Activated naive CD8-positive, alpha-beta T cell treated with anti-CD3 and anti-CD28 coated beads, Interleukin-2, amount 10 ng/mL, durations not matched to agents 7 days and 5 days (primary cell): ENCODE measurements at places on chromosomes 5 and 9. TPM values are rescaled to one million over a fixed set of nuclear protein-coding genes. Genes with fewer than 3 reads are reported as not detected.
A peak's percentile ranks its signal among the peaks of the same experiment; 100 is the strongest.

The GMCL2 gene
- not detected for total RNA-seq

The CYSRT1 gene
- total RNA-seq, result 0.45 TPM

The ADAMTSL1 gene
- not detected for total RNA-seq

The STXBP1 gene
- total RNA-seq, result 19.8 TPM

The HRH2 gene
- total RNA-seq, result 26.8 TPM

The SUB1 gene
- 290 TPM for total RNA-seq

The PRUNE2 gene
- total RNA-seq, result 0.57 TPM

The WNK2 gene
- total RNA-seq, result 0.25 TPM

The CATSPER3 gene
- 0.40 TPM for total RNA-seq

DNA sequence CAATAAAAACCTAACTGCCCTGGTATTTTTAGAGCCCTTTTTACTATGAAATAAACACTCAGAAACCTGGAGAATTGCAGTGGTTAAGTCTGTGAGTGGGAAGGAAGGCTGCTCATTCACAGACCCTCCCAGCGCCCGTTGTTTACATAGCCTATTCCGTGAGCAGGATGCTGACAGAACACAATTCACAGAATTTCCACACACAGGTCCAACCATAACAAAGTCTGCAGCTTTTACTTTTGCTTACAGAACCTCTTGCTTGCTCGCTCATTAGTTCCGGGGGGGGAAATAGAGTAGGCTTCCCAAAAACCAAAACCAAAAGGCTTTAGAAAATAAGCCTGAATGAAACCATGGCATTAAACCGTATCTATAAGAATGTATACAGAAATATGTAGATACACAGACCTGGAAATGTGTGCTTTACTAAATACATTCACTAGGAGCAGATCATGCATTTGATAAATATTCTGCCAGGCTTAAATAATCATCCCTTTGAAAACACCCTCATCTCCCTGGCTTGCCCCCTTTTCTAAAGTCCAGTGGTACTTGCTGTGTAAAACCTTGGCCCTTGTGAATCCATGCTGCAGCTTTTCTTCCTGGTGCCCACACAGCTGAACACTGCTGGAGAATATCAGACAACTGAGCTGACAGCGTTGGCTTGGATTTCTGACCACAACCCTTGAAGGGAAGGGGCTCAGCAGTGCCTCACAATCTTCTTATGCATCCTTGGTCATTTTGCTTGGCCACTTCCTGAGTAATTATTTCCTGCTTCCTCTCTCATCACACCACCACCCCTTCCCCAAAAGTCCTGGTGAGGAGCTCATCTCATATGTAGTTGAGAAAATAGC lies 128.0 kb downstream of the FANCC start:
- no peaks in the 10 kb centered on the region for H3K27me3 ChIP-seq
- H3K4me3 ChIP-seq, result peak overlapping the region; percentile 75
- peaks cover 16% of the 10 kb centered on the region for H3K36me3 ChIP-seq
- H3K27ac ChIP-seq, result peak overlapping the region; percentile 90
- no peak for DNase-seq

DNA sequence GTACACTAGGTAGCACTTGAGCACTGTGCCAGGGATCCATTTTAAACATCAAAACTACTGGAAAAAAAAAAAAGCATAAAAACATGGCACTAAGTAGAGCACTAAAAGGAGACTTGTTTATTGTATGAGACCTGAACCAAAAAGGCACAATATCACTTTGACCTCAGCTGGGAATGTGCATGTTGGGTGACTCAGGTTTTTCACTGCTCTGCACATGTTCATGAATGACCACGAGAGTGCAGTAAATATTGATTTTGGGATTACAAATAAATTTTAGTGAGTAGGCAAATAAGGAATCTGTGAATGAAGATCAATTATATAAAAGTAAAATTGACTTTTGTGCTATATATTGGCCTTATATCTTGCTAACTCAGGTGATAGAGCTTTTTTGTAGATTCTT lies 11.8 kb downstream of the RMI1 start:
- H3K4me1 ChIP-seq, result peaks cover 21% of the 10 kb centered on the region
- peaks cover 45% of the 10 kb centered on the region for H3K36me3 ChIP-seq
- H3K27ac ChIP-seq, result no peak overlapping the region
- H3K4me3 ChIP-seq, result no peak overlapping the region

- DNase-seq, result no peak
- no peak overlapping the region for H3K4me3 ChIP-seq
- peaks cover under 1% of the 10 kb centered on the region for H3K36me3 ChIP-seq
- H3K4me1 ChIP-seq, result peaks cover 5% of the 10 kb centered on the region
These were observed 49.9 kb upstream of the SSBP2 start for GRCh38 chr5:81800797-81801196.

DNA sequence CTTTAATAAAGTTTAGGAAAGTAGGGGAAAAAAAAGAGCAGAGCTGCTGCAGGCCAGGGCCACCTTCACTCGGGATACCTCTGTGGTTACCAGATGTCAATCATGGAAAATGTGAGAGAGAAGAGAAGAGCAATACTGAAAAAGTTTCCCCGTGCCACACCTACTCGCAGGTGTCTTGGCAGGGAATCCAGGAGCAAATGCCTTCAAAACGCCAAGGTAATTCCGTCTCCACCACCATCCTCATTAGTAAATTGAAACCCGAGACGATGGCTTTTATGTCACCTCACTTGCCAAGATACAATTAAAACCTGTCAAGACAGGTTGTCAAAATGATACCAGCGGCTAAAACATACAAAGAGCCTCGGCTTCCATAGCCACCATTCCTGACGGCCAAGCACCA lies 49.7 kb downstream of the FAM81B start:
- H3K36me3 ChIP-seq, result no peaks in the 10 kb centered on the region
- H3K4me3 ChIP-seq, result no peak overlapping the region

- no peak overlapping the region for H3K27ac ChIP-seq
- H3K4me3 ChIP-seq, result no peak overlapping the region
- H3K27me3 ChIP-seq, result peaks cover 2% of the 10 kb centered on the region
These were observed 58.0 kb downstream of the ADAMTS16 start for GRCh38 chr5:5198135-5198534.

GRCh38 chr5:117473165-117473564 lies 898.5 kb upstream of the SEMA6A start:
- no peaks in the 10 kb centered on the region for H3K4me1 ChIP-seq
- no peaks in the 10 kb centered on the region for H3K36me3 ChIP-seq
- no peak overlapping the region for H3K4me3 ChIP-seq
- H3K27me3 ChIP-seq, result no peaks in the 10 kb centered on the region
- DNase-seq, result no peak

DNA sequence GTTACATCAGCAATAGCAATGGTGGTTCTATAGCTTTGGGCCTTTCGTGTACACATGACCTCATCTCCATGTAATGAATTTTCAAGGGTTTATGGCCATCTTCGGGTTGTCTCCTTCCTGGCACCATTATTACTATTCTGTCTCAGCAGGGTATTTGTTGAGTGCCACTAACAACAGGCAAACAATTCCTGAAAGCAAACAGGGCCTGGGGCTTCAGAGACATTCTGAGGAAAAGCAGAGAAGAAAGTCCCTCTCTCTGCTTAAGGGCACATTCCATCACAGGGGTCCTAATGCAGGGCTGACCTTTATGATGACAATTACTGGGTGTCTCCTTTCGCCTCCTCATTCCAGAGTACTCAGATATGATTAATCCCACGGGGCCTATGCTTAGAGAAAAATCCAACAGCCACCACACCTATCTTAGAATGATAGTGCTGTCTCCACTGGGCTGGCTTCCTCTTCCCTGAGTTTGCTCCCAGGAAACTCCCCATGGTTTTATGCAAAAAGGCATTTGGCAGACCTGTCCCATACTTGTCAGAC lies 540.2 kb upstream of the ZNF462 start:
- no peaks in the 10 kb centered on the region for H3K4me1 ChIP-seq
- H3K27me3 ChIP-seq, result no peaks in the 10 kb centered on the region
- H3K4me3 ChIP-seq, result no peak overlapping the region
- DNase-seq, result no peak

DNA sequence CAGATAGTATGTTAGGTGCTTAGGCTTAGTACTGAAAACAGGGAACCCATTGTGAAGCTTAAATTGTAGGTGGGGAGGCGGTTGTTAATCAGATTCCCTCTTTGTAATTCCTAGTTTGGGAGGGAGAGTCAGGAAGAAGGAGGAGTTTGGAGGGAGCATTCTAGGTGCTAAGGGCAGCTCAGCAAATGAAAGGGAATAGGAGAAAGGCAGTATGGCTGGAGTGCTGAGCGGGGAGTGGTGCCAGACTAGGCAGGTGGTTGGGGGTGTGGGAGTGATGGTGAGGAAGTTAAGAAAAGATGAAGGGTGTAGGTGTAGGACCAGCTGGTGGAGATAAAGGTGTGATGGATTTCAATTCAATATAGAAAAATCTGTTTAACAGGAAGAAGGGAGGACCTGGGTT lies 11.1 kb upstream of the GARNL3 start:
- H3K4me1 ChIP-seq, result no peaks in the 10 kb centered on the region
- H3K27ac ChIP-seq, result no peak overlapping the region
- peaks cover 32% of the 10 kb centered on the region for H3K27me3 ChIP-seq

DNA sequence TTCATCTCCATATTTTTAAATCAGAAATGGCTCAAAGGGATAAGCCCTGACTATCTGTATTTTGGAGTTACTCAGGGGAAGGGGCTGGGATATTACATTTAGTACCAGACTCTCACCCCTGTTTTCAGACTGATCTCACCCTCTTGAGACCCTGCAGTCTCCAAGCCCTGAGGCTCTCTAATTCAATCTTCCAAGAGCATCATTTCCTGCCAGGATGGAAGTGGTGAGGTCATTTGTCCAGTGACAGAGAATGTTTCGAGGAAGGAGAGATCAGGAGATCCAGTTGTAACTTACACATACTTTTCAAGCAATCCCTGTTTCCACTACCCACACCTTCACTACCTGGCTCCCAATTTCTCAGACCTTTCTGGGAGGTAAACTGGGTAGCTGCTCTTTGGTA lies 295.5 kb upstream of the EFNA5 start:
- peaks cover 3% of the 10 kb centered on the region for H3K4me1 ChIP-seq
- no peaks in the 10 kb centered on the region for H3K27me3 ChIP-seq
- no peak overlapping the region for H3K4me3 ChIP-seq
- no peak for DNase-seq

- H3K36me3 ChIP-seq, result peaks cover 5% of the 10 kb centered on the region
- H3K4me3 ChIP-seq, result peak overlapping the region; percentile 64
- H3K27ac ChIP-seq, result peak overlapping the region; percentile 88
- no peaks in the 10 kb centered on the region for H3K27me3 ChIP-seq
- H3K4me1 ChIP-seq, result peaks cover 90% of the 10 kb centered on the region
- no peak for DNase-seq
These were observed 36.8 kb upstream of the SEMA4D start for GRCh38 chr9:89534515-89535287.

- peaks cover 10% of the 10 kb centered on the region for H3K27me3 ChIP-seq
- H3K4me1 ChIP-seq, result no peaks in the 10 kb centered on the region
- DNase-seq, result no peak
- no peak overlapping the region for H3K4me3 ChIP-seq
- H3K27ac ChIP-seq, result no peak overlapping the region
These were observed 93.7 kb downstream of the NDFIP1 start for GRCh38 chr5:142202282-142202681.

- no peak overlapping the region for H3K27ac ChIP-seq
- H3K4me1 ChIP-seq, result peaks cover 10% of the 10 kb centered on the region
- H3K27me3 ChIP-seq, result no peaks in the 10 kb centered on the region
- peaks cover 3% of the 10 kb centered on the region for H3K36me3 ChIP-seq
- DNase-seq, result no peak
- no peak overlapping the region for H3K4me3 ChIP-seq
These were observed 585.2 kb downstream of the ZNF608 start for GRCh38 chr5:124161266-124161665.

DNA sequence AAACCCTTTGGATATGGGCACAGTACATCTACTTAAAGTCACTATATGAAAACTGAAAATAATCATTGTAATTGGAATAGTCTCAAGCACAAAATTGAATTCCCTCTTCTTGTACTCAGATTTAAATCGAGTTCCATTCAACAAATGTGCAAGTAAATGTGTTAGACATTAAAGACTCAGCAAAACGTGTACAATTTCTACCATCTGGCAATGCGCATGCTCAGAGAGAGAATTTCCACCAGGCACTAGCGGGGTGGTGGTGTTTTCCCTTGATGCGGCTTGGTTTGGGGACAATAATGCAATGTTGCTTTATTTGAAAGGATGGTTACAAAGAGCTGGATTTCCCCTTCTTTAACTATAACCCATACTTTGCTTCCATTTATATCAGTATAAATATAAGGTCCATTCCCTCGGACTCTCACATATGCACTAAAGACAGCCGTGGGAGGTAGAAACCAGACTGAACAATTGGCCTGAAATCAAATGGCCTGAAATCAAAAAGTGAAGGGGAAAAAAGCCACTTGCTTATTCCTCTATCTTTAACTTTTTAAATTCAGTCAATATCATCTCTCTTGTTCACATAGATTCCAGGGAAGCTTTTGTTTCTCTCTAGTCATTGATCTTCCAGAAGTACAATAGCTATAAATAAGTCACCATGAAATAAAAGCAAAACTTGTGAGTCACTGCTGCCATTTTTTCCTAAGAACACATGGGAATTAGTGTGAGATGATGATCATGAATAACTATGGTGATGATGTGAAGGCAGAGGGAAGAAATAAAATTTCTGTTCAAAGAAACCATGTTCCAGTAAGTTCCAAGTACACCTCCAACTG lies 59.2 kb downstream of the ADAMTS12 start:
- no peaks in the 10 kb centered on the region for H3K36me3 ChIP-seq
- DNase-seq, result no peak
- no peaks in the 10 kb centered on the region for H3K4me1 ChIP-seq

GRCh38 chr9:32426278-32426939 lies 42.0 kb downstream of the ACO1 start:
- no peak overlapping the region for H3K4me3 ChIP-seq
- DNase-seq, result no peak
- peak overlapping the region; percentile 32 for H3K27ac ChIP-seq
- H3K4me1 ChIP-seq, result peaks cover 6% of the 10 kb centered on the region
- H3K36me3 ChIP-seq, result peaks cover 18% of the 10 kb centered on the region
- no peaks in the 10 kb centered on the region for H3K27me3 ChIP-seq

DNA sequence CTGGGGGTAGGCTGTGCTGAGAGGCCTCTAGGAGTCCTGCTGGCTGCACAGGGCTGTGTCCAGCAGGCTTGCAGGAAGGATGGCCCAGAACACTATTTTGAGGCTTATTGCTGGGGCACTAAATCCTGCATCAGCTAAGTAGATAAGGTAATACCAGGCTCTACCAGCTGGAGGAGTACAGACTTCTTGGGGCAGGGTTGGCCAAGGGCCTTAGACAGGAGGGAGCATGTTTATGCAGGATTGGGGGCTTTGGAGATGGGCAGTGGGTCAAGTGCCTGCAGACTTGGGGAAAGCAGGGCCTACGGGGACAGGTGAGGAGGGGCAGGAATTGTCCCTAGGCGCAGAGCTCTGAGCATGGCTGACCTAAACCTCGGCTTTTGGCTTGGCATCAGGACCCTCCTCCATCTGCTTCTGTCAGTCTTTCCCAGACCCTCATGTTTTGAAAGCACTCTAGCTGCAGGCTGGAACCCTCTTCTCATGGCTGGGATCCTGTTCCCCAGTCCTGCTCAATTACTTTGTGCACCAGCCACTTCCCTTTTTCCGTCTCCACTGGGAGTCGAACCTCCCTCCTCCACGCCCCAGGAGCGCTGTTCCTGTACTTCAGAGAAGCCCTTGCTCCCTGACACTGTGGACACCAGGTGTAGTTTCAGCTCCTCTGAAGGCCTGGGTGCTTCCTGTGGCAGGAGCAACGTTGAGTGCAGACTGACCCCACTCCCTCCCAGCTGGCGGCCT lies 61.0 kb upstream of the SPTLC1 start:
- no peak for DNase-seq
- H3K4me3 ChIP-seq, result no peak overlapping the region
- H3K36me3 ChIP-seq, result no peaks in the 10 kb centered on the region
- H3K27me3 ChIP-seq, result no peaks in the 10 kb centered on the region

- H3K27ac ChIP-seq, result no peak overlapping the region
- DNase-seq, result no peak
- no peaks in the 10 kb centered on the region for H3K4me1 ChIP-seq
These were observed 60.3 kb upstream of the EPB41L4B start for GRCh38 chr9:109381011-109381729.

- peak overlapping the region; percentile 62 for H3K4me3 ChIP-seq
- peaks cover 41% of the 10 kb centered on the region for H3K36me3 ChIP-seq
These were observed 75.5 kb downstream of the SEMA4D start for GRCh38 chr9:89422151-89422975.
